ENCODE measurements at places on chromosomes 5 and 9.

DNA sequence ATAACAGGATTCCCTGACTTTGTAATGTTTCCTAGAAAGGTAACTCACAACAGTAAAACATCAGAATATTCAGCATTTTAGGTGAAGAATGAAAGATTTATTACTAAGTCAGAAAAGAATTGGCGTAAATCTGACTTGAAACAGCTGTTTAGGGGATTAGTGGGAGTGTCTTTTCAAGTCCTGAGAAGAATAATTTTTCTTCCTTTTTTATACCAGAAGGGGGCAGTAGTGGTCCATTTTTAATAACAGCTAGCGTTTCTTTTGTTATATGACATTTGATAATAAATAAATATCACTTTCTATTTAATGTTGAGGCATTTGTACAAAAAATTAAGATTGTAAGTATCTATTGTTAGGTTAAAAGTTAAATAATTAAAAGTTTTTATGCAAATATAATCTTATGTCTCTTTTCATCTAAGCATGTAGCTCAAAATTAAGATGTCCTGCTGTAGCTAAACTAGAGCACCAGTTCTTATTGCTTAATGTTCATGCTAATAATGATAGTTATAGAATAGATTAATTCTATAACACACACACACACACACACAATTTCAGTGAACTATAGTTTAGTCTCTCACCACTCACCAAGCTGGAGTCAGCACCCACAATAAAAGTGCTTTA is 258.7 kb upstream of the ARRDC3 start:
- DNase-seq = no peak

DNA sequence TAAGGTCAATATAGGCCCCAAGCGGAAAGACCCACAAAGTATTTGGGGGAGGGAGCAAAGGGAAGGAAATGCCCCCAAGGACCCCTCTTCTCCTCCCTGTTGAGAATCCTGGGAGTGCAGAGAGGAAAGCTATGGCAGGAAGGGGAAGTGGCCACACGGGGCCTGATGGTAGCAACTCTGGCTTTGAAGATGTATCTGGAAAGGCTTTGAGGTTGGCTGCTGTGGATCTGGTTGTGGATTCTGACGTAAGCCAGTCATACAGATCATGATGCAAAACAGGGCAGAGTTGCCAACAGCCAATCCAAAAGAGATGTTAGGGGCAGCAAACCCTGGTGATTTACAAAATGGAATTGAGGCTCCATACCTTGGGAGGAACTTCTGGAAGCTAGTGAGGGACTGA is 108.8 kb downstream of the PRKACG start:
- DNase-seq = no peak

- DNase-seq = no peak
Observed at GRCh38 chr9:20630241-20630943, 8.1 kb upstream of the MLLT3 start.

DNA sequence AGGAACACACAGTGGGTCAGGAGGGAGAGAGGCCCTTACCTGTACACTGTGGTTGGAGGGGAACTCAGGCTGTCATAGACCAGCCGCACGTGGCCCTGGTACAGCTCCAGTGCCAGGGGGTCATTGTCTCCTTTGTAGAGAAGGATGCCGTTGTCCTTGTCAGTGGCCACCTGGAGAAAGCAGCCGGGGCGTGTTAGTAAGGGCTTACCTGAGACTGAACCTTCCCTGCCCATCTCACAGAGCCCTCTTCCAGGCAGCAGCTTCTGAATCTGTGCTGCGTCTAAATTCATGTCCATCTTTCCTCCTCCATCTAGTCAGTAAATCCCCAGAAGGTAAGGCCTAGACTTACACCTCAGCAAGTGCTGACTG is 104.7 kb upstream of the PANK3 start:
- no peak for DNase-seq

DNA sequence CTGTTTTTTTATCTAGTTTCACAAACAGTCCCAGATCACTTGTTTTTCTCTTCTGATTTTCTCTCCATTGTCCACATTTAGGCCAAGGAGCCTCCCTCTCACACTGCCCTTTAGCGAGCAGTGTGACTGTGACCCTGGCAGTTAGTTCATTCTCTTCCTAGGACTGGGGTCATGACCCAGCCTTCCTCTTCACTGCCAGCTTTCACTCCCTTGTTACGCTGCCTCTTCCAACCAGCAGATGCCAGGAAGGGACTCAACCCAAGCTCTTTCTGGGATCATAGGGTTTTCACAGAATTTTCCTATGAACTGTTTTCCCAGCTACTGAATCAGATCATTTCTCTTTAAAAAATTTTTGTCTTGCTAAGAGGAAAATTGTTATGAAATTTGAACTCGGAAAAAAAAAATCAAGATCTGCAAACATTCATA is 70.9 kb downstream of the LMNB1 start:
- DNase-seq = no peak

GRCh38 chr5:111173476-111173875 is 50.7 kb upstream of the CAMK4 start:
- DNase-seq = no peak

GRCh38 chr5:1875843-1876659 is 6.7 kb downstream of the IRX4 start:
- DNase-seq = no peak

GRCh38 chr5:125510651-125511050 is 764.2 kb upstream of the ZNF608 start:
- no peak for DNase-seq

GRCh38 chr5:77431286-77431685 is 60.8 kb downstream of the WDR41 start:
- DNase-seq = no peak

- no peak for DNase-seq
Observed at GRCh38 chr9:37582548-37583157, 6.5 kb upstream of the FBXO10 start.

All from CD4-positive, alpha-beta T cell treated with Interleukin-15 for 1 hour (primary cell).